ENCODE measurements at places on chromosomes 3 and 15.

GRCh38 chr15:55588070-55588814 lies at the start of gene PYGO1:
Gene PYGO1 (minus strand): TSS chr15:55588345. CDS start chr15:55587883, 462 bp downstream.
- peak; percentile 34 for DNase-seq

DNA sequence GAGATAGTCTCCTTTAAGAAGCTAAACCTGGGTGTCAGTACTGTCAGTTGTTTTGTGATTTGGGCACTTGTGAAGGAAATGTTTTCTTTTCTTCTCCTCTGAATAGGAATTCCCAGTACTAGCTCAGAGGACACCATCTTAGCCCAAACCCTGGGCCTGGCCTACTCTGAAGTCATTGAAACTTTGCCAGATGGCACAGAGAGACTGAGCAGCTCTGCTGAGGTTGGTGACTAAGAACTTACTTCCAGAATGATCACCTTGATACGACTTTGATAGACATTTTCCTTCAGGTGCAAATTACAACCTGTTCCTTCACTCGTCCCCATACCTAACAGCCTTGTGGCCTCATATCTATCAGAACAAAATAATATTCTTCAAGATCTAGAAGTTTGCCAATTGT lies 100.2 kb downstream of the LARS2 start:
- no peak for DNase-seq

DNA sequence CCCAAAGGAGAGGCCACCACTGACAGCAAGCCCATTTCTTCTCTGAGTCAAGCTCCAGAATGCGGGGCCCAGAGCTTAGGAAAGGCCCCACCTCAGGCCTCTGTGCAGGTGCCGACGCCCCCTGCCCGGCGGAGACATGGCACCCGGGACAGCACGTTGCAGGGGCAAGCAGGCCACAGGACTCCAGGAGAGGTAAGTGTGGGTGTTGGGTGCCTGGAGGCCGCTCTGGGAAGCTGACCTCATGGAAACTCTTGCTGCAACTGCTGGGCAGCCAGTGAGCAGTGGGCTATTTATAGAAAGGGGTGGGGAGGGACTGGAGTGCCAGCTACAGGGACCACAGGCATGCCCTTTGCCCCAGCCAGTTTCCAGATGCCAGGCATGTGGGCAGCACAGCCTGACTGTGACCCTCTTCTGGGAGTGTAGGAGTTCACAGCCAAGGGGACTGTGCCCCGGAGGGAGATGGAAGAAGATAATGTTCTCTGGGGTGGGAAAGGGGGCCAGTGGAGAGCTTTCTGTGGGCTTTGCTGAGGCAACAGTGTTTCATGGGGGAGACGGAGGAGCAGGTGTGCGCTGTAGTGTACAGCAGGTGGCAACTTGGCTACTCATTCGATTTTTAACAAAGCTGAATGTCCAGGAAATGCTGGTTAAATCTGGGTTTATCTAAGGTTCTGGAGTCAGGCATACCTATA lies 23.7 kb downstream of the ALPK3 start:
- DNase-seq = no peak

DNA sequence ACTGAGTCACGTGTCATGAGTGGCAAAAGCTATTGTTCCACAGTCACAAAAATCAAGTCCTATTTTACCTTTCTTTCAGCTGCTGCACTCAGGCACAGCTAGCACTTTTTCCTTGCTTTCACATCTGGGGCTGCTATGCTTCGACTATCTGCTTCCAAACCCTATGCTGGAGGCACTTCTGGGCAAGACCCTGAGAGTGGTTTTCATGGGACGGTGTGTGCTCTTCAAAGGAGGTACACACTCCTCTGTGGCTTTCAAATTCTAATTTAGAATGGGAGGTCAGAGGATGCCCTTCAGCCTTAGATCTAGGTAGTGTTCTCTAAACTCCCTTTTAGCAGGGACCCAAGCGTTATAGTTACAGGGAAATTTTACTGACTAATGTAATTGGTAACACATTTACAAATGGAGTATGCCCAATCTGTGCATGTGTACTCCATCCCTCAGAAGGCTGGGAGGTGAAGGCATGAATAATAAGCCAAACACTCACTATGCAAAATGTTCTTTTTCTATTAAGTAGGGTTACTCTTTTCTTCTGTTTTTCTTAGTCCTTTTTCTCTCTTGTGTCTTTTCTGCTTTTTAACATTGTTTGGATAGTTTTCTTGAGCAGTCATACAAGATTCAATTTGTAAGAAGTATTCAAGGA lies 188.3 kb downstream of the LSAMP start:
- DNase-seq = no peak

- no peak for DNase-seq
Observed at GRCh38 chr3:12180631-12181030, 21.9 kb upstream of the TIMP4 start.

DNA sequence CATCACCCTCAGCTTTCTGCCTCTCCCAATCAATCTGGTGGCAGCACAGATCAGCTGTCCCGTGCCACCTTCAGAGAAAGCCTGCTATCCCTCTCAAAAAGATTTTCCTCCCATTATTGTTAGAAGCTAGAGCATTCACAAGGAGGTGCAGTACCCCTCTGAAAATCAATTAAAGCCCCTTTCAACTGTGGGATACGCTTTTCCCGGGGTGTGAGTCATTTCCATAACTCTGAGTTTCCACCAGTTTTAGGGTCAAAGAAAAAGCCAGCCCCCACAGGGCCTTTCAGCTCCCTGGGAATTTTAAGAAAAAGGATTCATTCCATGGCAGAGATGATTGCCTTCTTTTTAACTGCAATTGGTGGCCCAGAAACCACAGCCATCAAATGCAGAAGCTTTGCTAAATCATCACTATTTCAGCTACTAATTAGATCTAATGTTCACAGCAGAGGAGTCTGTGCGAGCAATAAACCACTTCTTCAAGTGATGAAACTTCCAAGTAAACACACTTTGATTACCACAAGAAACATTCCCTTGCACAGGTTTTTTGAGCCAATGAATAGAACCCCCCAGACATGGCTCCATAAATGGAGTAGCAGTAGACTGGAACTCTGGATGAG lies 270.0 kb upstream of the TPRG1 start:
- no peak for DNase-seq

DNA sequence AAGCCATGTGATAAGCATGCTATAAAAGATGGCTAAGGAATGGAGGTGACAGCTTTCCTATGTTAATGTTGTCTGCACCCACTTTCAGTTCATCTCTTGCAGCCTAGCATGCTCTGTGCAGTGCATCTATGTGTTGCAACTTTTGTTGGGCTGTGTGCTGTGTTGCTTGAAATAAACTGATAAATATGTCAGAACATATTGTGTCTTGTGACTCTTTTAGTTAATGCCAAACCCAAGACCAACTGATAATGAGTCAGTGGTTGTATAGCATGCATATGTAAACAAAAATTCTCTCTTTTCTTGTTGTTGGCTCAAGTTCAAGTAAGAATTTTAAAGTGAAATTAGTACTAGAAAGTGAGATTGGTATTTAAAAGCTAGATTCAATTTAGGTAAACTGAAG lies 37.0 kb upstream of the SCN10A start:
- DNase-seq = no peak

DNA sequence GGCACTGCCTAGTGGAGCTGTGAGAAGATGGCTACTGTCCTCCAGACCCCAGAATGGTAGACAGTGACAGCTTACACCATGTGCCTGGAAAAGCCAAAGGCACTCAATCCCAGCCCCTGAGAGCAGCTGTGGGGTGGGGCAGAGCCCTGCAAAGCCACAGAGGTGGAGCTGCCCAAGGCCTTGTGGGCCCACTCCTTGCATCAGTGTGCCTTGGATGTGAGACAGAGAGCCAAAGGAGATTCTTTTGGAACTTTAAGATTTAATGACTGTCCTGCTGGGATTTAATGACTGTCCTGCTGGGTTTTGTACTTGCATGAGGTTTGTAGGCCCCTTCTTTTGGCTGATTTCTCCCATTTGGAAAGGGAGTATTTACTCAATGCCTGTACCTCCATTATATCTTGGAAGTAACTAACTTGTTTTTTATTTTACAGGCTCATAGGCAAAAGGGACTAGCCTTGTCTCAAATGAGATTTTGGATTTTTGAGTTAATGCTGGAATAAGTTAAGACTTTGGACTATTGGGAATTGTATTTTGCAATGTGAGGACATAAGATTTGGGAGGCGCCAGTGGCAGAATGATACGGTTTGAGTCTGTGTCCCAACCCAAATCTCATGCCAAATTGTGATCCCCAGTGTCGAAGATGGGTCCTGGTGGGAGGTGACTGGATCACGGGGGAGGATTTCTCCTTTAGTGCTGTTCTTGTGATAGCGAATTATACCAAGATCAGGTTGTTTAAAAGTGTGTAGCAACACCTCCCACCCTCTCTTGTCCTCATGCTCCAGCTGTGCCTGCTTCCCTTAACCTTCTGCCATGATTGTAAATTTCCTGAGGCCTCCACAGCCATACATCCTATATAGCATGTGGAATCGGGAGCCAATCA lies 80.4 kb downstream of the MYO5A start:
- no peak for DNase-seq

DNA sequence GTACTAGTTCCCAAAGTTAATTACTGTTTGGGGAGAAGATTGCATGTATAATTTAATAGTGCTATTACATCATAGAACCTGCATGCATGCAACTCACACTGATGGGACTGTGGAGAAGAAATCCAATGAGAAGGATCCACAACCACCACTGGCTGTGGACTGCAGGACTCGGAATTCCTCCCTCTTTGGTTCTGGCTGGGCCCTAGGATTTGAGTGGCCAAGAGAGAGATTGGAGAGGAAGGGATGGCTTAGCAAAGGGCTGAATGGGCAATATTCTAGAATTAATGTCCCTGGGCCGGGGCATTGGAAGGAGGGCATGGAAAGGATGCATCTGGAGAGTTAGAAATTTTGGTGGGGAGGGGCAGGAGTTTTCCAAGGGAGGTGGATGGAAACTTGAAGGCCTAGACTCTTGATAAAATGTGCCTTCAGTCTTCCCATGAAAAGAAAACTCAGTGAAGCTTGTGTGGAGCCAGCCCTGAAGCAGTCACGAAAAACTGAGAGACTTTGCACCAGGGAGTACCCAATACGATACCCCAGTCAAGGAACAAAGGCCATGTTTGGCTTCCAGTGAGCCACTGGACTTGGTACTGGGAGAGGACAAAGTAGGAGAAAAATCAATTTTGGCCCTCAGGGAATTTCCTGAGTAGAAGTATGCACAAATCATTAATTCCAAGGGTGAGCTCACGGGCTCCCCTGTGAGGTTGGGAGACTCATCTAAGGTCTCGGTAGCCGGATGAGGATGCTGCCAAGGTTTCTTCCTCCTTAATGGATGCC lies 31.4 kb upstream of the TPM1 start:
- no peak for DNase-seq

- DNase-seq = no peak
Observed at GRCh38 chr3:116242825-116243224, 202.5 kb downstream of the LSAMP start.

DNA sequence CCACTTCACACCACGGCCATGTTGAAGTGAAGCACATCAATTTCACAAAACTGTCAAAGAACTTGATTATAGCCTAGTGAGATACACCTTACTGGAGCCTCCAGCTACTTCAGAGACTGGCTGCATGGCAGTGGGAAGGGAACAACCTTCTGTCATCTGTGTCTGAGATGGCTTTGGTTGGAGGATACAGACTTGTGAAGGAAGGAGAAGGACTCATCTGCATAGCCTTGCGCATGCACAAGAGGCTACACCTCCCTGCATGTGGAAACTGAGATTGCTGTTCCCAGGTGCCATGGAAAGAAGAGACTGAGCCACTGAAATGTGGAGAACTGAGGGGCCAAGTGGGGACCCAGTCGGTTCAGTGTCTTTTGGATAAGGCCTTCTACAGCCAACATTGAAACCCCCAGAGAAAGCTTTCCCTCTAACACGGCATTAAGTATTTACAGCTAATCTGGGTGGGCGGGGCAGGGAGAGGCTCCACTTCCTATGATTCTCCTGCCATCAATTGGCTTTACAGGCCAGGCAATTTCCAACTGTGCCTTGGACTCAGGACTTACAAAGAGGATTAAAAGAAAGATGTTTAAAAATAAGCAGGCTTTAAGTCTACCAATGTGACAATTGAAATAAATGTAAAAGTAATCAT lies 58.8 kb downstream of the IL16 start:
- DNase-seq = no peak

DNA sequence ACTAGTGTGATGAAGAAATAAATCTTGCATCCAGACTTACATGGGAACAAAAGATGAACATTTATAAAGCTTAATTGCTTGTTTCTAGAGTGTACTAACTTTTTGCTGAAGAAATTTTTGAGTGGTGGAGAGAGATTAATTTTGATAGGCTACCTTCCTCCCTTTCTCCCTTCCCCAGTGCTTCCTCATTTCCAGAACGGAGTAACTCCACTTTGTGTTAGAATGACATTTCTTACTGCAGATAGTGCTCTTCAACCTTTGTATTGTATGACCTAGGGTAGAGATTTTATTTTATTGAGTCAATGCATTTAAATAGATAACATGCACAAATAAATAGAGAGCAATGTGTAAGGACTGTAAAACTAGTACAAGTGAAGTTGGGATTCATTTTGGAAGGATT lies 1.9 kb downstream of the ATP1B3 start:
- DNase-seq = no peak

Data from DND-41 (cell line).